ENCODE measurements at places on chromosomes 5 and 9. TPM values are rescaled to one million over a fixed set of nuclear protein-coding genes. Genes with fewer than 3 reads are reported as not detected.
A peak's percentile ranks its signal among the peaks of the same experiment; 100 is the strongest.

GRCh38 chr9:2356041-2356790 lies 265.4 kb upstream of the VLDLR start:
- no peak for DNase-seq

GRCh38 chr5:116564312-116564711 lies 10.3 kb downstream of the SEMA6A start:
- DNase-seq, result no peak

GRCh38 chr9:110192531-110193261 lies 15.3 kb downstream of the C9orf152 start:
- DNase-seq, result peak; percentile 86

DNA sequence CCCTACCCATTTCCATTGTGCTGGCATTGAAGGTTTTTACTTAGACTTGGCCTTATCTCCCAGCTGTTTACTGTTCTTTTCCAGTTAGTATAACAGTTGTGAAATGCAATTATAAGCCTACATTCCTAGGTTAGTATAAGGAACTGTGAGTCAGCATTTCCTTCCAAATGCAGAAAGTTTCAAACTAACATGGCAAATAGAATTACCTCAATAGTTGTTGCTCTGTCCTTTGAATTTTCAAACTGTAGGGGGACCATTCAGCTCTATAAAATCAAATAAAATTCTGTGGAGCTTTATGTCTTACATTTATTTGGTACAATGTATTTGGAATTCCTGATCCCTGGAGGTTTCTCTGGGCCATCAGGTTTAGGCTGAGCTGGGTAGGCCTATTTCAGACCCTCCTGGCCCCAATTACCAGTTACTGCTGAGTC lies 47.2 kb downstream of the ARHGEF28 start:
- no peak for DNase-seq

DNA sequence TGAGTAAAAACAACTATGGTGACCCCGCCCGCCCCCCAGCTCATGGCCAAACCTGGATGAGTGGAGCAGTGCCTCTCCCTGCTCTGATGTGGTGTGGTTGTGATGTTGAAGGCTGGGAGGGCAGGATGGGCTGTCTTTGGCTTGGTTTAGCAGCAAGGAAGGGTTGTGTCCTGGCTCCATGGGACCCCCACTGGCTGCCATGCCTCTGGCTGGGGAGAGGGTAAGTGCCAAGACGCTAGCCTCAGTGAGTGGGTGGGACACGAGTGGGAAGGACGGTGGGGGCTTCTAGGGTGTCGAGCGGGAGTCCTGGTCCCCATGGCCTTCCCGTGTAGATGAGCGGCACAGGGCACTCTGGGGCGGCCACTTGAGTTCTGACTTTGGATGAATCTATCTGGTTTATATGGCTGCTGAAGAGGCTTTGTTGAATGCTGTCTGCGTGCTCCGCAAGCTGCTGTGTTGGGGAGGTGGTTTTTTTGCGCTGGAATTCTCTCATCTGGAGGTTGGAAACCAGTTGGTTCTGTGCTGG lies 50.4 kb downstream of the DAB2IP start:
- DNase-seq, result no peak

DNA sequence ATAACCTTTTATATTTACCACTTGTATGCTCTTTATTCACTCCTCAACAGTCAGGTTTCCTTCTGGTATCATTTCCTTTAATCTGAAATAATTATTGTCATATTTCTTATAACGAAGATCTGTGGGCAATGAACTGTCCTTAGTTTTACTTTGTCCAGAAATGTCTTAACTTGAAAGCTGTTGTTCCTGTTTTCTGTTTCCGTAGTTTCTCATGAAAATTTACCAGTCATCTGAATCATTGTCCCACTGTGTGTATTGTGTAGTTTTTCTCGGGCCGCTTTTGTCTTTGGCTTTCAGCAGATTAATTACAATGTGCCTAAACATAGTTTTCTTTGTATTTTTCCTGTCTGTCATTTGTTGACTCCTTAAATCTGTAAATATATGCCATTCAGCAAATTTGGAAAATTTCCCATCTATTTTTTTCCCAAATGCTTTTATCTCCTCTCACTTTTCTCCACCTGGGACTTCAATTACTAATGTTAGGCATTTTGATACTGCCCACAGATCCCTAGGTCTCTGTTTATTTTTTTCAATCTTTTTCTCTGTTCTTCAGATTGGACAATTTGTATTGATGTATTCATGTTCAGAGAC lies 74.9 kb downstream of the PDE8B start:
- DNase-seq, result no peak

GRCh38 chr5:120375248-120375647 lies 88.9 kb upstream of the PRR16 start:
- no peak for DNase-seq

Gene C9orf50
- not detected for polyA plus RNA-seq

Measured in muscle of arm (tissue), 14 donors.